Adipocyte (in vitro differentiated cells): ENCODE measurements at places on chromosomes 2 and 18.

DNA sequence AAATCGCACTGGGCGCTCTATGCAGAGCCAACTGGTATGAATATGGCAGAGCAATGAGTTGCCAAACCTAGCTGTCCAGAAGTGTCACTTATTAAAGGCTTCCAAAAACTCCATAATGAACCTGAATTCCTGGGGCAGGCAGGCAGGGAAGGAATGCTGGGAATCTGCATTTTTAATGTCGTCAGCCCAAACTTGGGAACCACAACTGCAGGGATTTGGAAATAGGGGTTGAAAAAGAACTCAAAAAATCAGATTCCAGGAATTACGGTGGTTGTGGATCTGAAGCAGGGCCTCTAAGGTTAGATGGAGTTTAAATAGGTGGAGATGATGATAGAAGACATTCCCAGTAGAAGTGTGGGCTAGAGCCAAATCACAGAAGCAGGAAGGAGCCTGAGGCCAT is 15.0 kb downstream of the NCKAP5 start:
- DNase-seq: no peak

GRCh38 chr2:158412206-158412605 is 44.3 kb downstream of the CCDC148 start:
- DNase-seq: peak; percentile 53

GRCh38 chr2:161995553-161996016 is 78.4 kb downstream of the DPP4 start:
- DNase-seq: no peak

GRCh38 chr2:141856215-141856919 is 274.4 kb downstream of the LRP1B start:
- DNase-seq: no peak

DNA sequence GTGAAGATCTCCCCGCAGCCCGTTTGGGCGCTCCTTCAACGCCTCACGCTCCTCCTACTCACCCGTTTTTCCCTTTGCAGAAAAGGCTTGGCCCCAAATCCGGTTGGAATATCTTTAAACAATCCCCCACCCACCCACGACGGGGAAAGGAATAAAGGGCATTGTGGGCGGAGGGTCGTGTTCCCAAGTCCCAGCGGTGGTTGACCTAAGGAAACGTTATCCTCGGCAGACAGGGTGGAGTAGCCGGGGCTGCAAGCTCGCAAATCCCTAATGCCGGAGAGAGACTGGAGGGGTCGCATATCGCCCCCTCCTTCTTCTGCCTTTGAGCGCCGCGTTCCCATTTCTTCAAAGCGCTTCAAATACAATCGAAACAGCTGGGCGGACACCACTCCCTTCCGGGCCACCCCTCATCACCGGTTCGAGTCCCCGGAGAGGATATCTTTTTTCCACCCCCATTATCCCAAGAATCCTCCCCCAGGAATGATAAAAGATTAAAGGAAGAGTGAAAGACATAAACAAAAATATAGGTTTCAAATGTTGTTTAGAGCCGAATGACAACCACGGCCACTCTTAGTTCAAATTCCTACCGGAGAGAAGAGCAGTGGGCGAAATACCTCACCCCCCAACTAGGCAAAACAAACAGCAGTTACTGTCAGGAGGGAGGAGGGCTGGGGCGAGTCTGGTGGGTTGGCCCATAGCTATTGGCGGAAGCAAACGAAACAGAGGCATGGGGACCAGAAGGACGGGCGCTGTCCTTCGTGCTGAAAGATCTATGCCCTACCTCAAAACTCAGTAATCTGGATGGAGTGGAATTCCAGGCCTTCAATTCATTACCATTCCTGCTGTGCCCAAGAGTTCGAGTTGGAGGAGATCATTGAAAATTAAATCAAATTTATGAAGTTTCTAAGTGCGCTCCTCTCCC is 2.8 kb upstream of the GAD1 start:
- DNase-seq: peak; percentile 73

GRCh38 chr2:44848026-44848425 is 93.5 kb upstream of the SIX3 start:
- DNase-seq: no peak

- DNase-seq: no peak
Observed at GRCh38 chr2:102350137-102350793, 5.3 kb upstream of the IL18R1 start.

GRCh38 chr2:52976143-52976949 is 791.3 kb upstream of the CHAC2 start:
- peak; percentile 57 for DNase-seq

- DNase-seq: peak; percentile 32
Observed at GRCh38 chr2:183222751-183223150, 98.5 kb downstream of the NUP35 start.

GRCh38 chr2:23260621-23261020 is 124.4 kb upstream of the KLHL29 start:
- DNase-seq: no peak

DNA sequence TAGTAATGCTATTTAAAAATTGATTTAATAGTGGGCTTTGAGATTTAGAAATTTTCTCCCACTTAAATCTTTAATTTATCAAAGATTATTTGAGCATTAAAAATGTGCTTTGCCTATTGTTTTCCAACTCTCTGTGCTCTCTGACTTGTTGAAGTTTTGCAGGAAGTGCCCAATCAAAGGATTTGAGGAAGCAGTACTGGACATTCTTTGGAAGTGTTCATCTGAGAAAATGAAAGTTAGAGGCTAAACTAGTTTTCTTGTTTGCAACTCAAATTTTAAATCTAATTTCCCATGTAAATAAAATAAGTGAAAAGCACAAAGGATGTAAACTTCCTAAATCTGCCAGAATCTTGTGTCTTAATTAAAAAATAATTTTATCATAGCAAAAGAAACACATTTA is 89.1 kb downstream of the CAMKMT start:
- peak; percentile 52 for DNase-seq

- DNase-seq: no peak
Observed at GRCh38 chr2:170911314-170911889, 17.7 kb upstream of the GORASP2 start.

DNA sequence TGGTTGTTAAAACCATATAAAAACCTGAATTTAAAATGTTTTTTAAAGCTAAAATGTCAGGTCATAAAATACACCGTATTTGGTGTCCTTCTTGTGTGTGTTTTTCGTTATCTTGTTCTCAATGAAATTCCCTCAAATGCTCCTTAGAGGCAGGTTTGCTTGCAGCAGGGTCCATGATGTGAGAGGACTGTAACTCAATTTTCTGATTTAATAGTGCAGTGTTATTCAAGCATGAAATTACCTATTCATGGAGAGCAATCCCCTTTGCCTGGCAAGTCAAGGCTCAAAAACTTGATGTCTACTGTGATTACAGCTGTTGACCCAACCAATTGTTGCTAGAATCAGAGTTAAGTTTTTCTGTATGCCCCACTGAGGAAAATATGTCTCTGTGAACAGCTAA is 318.2 kb downstream of the GALNT13 start:
- DNase-seq: no peak

DNA sequence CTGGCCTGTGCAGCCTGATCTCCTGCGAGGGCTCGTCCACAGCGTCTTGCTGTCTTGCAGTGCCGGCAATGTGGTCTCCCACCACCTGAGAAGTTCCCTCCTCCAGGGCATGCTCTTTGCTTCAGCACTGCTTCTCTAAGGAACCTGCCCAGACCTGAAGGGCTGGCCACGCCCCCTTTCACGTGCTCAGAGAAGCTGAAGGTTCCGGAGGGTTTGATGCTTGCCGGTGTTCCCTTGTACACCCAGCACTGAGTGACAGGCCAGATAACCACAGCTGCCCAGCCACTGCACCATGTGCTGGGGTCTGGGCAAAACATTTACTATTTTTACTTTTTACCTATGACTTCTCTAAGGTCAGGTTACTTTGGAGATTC is 1.7 kb upstream of the POLR2D start:
- no peak for DNase-seq

DNA sequence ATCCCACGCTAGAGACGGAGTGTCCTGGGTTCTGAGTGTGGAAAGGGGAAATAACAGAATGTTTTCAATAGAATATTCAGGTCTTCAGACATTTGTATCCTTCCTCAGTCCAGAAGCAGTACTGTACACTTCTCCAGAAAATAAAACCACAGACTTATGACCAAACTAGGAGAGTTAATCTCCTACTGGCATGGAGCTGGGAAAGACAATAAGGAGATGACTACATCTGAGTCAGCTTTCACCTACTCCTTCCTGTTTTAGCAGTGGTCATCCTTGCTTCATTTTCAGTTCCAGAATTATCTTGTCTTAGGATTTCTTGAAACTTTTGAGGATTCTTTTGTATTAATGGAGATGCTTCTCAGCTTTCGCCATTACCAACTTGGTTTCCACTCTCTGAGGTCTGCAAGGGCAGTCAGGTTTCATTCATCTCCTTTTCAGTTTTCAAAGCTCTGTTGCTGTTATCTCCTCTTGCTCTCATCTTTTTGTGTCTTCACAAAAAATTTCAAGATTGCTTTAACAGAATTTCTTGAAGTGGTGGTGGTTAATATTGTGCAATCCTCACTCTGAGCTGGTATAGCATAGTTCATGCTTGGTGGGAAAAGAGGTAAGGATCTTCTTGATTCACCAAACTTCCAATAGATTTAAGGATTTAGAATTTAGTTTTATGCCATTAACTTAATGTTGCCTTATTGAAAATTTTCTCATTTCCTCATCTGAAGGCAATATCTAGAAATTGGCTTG is 23.7 kb upstream of the NR4A2 start:
- peak; percentile 36 for DNase-seq

- no peak for DNase-seq
Observed at GRCh38 chr2:5885451-5886173, 193.4 kb downstream of the SOX11 start.

DNA sequence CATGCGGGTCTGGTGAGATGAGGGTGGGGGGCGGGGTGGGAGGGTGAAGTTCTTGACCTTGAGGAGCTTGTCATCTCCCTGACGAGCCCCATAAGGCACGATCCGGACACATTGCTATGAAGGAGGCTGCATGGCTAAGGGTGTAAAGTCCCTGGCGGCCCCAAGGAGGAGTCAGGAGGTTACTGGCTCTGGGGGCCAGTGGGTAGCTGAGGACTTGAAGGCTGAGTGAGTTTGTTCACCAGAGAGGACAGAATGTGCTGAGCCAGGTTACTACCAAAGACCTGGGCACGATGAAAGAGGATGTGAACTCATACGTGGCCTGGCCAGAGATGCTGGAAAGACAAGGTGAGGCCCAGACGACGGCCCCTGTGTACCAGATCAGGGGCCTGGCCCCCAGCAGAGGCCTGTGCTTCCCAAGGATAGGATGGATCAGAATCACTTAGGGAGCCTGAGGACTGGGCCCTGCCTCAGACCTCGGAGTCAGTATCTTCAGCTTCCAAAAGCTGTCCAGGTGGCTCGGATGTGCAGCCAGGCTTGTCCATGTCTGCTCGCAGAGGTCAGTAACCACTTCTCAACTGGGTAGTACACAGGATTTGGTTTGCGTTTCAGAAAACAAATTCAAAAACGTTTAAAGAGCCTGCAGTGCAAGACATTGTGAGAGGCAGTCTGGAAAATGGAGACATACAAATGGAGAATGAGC is 110.9 kb downstream of the RNF144A start:
- DNase-seq: no peak

GRCh38 chr2:140975237-140975636 is 1155.6 kb downstream of the LRP1B start:
- peak; percentile 37 for DNase-seq

GRCh38 chr2:227889336-227889735 is 17.9 kb downstream of the DAW1 start:
- no peak for DNase-seq

- no peak for DNase-seq
Observed at GRCh38 chr2:60149176-60149575, 404.3 kb downstream of the BCL11A start.

GRCh38 chr2:213285404-213285803 is 1.1 kb downstream of the SPAG16 start:
- no peak for DNase-seq

- peak; percentile 75 for DNase-seq
Observed at GRCh38 chr2:155377266-155377680, 678.8 kb downstream of the KCNJ3 start.

DNA sequence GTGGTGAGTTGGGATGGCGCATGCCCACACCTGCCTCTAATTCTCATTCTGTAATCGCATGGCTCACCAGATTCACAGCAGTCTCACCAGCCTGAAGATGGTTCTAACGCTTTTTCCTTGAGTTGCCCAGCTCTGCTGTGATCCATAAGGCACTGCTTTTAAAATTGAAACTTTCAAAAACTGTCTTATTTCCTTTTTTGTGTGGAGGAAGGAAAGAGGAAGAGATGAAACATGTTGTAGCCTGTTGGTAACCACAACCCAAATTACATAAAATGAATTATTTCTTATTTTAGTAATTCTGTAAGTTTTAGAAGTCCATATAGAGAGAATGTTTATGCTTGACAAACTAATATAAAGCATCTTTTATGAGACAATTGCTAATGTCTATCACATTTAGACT is 165.4 kb downstream of the RBM43 start:
- no peak for DNase-seq

DNA sequence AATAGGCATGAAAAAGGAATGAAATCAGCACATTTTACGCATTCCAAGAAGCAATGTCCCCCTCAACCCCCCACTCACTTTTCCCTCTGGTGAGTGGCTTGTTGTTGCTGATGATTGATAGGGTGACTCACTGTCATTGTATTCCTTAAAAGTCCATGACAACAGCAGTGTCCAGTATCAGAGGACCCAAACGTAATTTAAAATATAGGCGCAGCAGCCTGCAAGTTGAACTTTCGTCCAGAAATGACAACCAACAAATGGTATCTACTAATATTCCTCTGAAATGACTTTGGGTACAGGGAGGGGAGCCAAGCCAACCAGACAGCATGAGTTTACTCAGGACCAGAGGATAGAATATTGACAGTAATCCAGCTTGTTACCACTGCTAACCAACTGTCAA is 182.9 kb upstream of the SIX3 start:
- DNase-seq: no peak

DNA sequence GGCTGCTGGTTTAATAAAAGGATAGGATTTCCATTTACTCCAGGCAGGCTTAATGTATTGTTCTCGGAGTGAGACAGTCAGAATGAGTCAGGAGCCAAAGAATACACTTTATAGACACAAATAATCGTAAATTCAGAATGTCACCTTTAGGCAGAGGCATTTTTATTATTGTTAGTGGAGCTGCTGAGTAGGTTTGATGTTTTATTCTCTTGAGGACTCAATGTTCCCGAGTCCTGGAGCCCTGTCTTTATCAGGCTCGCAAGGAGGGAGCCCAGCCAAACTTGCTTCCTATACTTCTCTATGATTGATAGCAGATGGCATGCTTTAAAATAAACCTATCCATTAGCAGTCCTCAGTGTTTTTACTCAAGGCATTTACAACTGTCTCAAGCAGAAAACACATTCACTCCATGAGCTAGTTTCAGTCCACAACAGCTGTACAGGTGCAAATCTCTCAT is 492.3 kb upstream of the ZEB2 start:
- DNase-seq: peak; percentile 77

GRCh38 chr2:162963156-162963555 is 124.6 kb upstream of the KCNH7 start:
- no peak for DNase-seq

- DNase-seq: no peak
Observed at GRCh38 chr2:148221926-148222325, 201.0 kb downstream of the MBD5 start.

DNA sequence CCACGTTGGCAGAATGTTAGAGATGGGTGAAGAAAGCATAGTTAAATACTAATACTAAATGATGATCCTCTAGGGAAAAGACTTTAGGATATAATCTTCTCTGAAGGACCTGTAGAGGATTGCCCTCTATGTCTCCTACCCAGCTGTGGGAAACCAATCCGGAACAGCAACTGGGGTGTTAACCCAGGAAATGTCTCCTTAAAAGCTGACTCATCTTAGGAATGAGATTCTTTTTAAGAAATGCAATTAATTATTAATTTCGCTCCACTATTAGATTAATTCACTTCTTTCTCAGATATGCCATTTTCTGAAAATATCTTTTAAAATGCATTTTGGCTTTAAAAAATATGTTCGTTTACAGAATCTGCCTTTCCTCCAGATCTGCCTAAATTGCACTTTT is 7.4 kb downstream of the SCN3A start:
- DNase-seq: no peak
